ENCODE measurements at places on chromosomes 3 and 15.

- no peak for DNase-seq
Observed at GRCh38 chr3:74470313-74470712, 144.1 kb downstream of the CNTN3 start.

- no peak for DNase-seq
Observed at GRCh38 chr15:53384417-53384816, 375.0 kb downstream of the WDR72 start.

- DNase-seq, result no peak
Observed at GRCh38 chr3:15153103-15153502, 52.9 kb upstream of the CAPN7 start.

- DNase-seq, result no peak
Observed at GRCh38 chr3:174931473-174932353, 72.6 kb downstream of the NAALADL2 start.

DNA sequence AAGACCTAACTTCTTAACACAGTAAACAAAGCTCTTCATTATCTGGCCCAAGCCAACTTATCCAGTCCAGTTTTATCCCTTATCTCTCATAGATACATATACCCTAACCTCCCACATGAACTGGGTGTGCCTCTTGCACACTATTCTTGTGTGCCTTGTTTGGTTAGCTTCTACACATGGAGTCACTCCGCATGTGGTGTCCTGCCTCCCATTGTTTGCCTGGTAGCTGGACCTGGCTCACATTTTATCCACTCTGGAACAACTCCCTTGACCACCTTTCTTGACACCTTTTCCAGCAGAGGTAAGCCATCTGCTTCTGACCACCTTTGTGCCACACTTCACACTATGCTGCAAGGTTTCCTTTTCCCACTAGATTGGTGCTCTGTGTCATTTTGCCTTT is 15.2 kb downstream of the TIPARP start:
- DNase-seq, result no peak

GRCh38 chr3:106206146-106206545 is 337.3 kb upstream of the CBLB start:
- DNase-seq, result no peak

- DNase-seq, result no peak
Observed at GRCh38 chr3:138438896-138439295, 4.5 kb downstream of the ESYT3 start.

- DNase-seq, result no peak
Observed at GRCh38 chr15:48479751-48480150, 148.5 kb downstream of the DUT start.

DNA sequence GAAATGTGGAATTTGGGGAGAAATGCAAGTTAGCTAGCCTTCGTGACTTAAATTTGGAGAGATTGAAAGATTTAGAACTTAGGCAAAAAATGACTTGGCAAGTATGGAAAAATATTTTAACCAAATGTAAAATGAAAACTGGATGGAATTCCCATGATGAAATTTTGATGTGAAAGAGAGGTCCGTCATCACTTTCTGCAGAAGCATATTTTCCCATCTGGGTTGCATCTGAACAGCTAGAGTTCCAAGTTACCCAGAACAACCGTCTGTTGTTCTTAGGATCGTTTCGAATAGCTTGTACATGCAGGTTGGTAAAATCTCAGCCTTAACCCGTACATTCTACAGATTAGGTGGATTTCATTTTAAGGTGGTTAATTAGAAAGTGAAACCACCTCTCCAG is 136.3 kb downstream of the GHSR start:
- no peak for DNase-seq

DNA sequence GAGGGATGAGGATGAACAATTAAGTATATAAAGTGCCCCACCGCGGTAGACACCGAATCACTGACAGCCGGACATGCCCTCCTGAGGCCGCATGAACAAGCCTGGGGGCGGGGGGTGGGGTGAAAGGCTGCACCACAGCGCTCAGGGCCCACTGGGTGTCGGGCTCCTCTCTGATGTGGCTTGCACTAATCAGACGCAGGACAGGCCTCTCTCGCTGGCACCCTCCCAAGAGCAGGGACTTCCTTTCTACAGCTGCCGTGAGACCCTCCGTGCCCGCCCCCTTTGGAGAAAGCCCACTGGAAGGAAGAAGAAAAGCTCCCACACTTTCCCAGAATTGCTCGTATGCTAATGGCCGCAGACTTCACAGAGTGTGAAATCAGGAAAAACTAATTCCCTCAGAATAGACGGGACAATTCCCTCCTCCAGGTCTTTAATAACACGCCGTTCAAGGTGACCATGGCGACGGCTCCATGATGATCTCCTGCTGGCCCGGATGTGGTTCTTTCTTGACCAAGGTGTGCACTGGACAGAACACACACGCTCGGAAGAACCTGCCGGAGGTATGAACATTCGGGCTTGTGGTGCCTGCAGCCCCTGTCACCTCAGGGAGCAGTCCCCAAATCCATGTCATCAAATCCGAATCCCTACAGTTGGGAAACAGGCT is 32.0 kb downstream of the IQSEC1 start:
- DNase-seq, result no peak

- no peak for DNase-seq
Observed at GRCh38 chr15:91484141-91484540, 369.4 kb upstream of the SLCO3A1 start.

DNA sequence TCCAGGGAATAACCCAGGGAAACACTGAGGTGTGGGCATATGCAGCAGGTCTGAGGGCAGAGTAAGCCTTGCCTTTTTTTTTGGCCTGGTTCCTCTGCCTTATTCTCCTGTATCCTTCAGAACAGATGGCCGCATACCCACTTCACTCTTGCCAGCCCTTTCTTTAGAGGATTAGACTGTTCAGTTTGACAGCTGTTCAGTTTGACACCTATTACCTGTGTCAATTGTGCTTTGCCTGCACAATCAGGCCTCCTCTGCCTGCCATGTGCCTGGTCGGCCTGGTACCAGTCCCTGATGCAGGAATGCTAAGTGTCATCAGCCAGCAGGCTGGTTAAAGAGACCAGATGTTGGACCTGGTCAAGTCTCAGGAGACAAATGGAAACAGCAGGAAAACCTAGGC is 22.3 kb downstream of the TM6SF1 start:
- DNase-seq, result no peak

DNA sequence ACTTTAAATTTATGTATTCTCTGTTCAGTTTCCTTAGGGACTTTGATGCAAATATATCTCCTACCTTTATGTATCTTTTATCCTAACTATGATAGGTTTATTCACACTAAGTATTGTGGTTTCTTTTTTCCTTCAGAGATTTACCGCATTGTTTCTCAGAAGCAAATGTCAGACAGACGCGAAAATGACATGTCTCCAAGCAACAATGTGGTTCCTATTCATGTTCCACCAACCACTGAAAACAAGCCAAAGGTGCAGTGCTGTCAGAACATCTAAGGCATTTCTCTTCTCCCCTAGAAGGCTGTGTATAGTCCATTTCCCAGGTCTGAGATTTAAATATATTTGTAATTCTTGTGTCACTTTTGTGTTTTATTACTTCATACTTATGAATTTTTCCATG is 18.3 kb downstream of the RAB11A start:
- peak; percentile 32 for DNase-seq

DNA sequence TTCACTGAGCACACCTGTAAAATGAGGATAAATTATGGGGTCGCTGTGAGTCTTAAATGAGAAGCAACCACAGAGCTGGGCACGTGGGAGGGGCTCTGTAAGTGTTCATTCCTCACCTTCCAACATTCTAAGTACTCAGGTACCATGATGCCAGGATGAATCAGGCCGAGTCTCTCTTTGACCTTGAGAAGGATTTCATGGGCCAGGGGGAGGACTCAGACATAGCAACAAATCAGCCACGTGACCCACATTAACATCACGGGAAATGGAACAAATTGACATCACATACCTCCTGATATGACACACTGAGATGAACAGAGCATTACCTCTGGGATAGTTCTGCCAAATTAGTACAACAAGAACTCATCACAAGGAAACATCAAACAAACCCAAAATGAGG is 35.2 kb upstream of the USP3 start:
- no peak for DNase-seq

- no peak for DNase-seq
Observed at GRCh38 chr3:16026753-16027152, 147.7 kb upstream of the GALNT15 start.

DNA sequence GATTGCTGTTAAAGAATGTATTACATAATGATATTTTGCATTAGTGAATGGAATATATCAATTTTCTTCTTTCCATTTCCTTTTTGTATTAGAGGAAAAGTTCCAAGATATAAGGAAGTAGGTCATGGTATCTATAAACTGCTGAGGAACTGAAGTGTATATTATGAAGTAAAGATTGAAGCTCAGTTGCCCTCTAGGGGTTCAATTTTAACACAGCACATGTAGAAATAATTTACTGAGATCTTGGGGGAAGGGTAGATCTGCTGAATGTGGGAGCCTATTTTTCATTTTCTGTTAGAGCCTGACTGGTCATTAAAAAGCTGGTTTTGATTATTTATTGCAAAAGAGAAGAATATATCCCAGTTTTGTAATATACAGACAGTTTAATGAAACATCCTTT is 45.2 kb downstream of the CMC1 start:
- no peak for DNase-seq
